GM12891 (cell line): ENCODE measurements at places on chromosomes 5 and 9.

- DNase-seq: no peak
These were observed 38.0 kb downstream of the KIF24 start for GRCh38 chr9:34291023-34291422.

DNA sequence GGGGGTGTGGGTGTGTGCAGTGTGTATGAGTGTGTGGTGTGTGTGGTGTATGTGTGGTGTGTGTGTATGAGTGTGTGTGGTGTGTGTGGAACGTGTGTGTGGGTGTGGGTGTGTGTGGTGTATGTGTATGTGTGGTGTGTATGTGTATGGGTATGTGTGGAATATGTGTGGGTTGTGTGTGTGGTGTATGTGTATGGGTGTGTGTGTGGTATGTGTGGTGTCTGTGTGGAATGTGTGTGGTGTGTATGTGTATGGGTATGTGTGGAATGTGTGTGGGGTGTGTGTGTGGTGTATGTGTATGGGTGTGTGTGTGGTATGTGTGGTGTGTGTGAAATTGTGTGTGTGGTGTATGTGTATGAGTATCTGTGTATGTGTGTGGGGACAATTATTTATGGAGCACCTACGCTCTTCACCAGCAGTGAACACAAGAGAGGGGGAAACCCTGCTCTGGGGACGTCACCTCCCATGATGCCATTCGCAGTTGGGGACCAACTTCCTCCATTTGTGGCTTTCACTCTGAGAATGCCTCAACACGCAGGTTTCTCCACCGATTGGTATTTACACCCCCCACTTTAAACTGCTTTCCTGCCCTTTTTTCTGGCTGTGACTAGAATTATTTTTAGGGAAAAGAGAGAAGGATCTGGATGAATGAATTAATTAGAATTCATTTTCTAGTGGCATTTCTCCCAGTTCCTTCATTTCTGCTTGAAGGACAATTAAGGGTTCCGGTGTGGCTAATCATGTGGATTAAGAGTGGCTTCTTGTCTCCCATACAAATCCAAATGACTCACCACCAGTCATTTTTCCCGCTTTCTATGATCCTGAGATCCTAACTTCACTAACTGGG is 238.1 kb downstream of the ROR2 start:
- DNase-seq: peak; percentile 70

- no peak for DNase-seq
These were observed 24.9 kb downstream of the TENT2 start for GRCh38 chr5:79636981-79637733.

GRCh38 chr9:95313010-95313498 is 4.5 kb downstream of the FANCC start:
- peak; percentile 41 for DNase-seq

- no peak for DNase-seq
These were observed 646.2 kb downstream of the CCDC171 start for GRCh38 chr9:16198996-16199395.

GRCh38 chr5:15695215-15695731 is 195.3 kb downstream of the FBXL7 start:
- no peak for DNase-seq

DNA sequence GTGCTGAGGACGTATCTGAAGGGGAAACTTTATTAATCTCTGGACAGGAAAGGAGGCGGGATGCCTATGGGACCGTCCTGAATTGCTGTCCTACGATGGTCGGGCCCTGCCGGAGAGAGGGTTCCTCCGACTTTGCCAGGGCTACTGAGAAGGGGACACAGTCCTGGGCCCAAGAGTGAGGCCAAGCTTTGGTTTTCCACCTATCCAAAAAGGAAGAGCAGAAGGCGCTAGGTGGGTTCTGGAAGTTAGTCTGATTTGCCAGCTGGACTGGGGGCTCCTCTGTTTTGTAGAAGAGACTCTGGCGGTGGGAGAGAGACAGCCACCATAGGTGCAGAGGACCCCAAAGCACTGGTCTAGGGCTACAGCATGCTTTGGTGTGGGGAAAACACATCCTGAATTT is 243.8 kb upstream of the IRX4 start:
- no peak for DNase-seq

- no peak for DNase-seq
These were observed at the start of gene ENTREP1 for GRCh38 chr9:69324549-69325401. TSS of gene ENTREP1 (plus strand) at chr9:69325215. CDS start at chr9:69325310, 95 bp downstream.

GRCh38 chr5:143916451-143916850 is 104.5 kb downstream of the HMHB1 start:
- DNase-seq: no peak

DNA sequence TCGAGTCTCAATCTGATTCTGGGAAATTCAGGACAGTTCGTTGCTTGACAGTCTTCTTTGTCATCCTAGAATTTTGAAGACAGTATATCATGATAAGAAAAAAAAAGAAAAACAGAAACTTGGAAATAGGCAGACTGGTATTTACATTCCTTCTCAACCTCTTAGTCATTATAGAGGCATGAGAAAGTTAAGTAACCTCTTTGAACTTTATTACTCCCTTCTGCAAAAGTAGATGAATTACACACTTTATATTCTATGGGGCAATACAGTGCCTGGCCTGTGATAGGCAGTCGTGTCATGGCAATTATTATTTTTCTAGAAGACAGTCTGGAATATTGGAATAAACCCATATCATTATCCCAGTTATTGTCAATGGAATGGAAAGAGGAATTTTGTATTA is 828.9 kb downstream of the TLR4 start:
- DNase-seq: no peak

DNA sequence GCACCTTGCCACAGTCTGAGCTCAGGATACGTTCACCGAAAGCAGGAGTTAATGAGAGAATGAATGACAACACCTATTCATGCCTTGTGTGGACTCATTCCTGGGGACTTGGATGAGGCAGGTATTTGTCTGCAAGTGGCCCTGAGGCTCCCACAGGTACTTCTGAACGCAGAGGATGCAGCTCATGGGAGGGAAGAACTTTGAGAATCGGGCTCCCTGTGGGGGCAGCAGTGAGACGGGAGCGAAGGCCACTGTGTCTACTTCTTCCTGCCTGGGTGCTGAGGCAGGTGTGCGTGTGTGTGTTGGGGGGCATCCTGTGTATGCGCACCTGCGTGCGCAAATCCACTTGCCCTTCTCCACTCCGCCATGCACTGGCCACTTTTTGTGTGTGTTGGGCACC is 42.2 kb downstream of the PTPN3 start:
- no peak for DNase-seq

GRCh38 chr5:88734983-88735382 is 148.0 kb downstream of the MEF2C start:
- DNase-seq: no peak

- no peak for DNase-seq
These were observed 217.4 kb upstream of the FBXL7 start for GRCh38 chr5:15282611-15283010.

DNA sequence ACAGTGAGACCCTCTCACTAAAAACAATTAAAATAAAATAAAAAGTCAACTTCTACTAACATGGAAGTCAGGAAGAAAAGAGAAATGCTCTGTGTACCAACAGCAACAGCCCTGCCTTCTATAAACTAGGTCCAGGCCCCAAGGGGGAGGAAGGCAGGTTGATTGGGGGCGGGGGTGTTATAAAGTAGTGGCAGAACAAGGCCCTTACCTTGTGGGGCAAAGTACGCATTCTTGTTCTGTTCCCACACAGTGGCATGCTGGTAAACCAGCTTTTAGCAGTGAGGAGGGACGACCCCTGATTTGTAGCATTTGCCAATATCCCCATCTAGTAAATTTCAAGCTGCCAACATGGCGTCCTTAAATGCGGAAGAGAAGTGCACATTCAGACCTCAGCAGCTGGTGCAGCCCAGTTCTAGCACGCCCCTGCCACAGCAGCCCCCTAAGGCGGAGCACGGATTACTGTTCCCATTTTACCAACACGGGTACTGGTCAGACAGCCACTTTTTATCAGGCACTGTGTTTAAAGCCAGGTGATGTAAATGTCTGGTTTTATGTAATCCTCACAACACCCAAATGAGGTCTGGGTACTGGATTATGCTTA is 69.5 kb downstream of the GTF3C4 start:
- DNase-seq: no peak

- DNase-seq: no peak
These were observed 16.2 kb downstream of the ATPSCKMT start for GRCh38 chr5:10233505-10233904.
